NCI-H2081 treated with DMSO at 0.1 percent for 48 hours (cell line): ENCODE measurements at places on chromosomes 7 and 10.

GRCh38 chr10:24847112-24848070 lies 105.0 kb downstream of the PRTFDC1 start:
- no peak for DNase-seq

DNA sequence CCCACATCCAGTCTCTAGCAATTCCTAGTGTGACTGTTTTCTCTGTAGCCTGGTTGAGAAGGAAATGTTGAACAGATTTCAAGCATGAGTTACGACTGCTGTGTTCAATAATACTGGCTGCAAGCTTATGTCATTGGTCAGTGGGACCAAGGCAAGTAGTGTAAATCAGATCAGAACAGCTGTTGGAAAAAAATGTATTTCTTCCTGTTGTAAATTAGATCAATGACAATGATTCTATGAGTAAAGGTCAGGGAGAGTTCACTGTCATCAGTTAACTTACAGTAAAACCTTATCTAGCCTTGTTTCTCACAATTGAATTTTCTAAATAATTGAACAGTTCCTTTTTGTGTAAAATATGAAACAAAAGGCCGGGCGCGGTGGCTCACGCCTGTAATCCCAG lies 6.7 kb downstream of the OTUD1 start:
- no peak for DNase-seq

- no peak for DNase-seq
These were observed 19.9 kb downstream of the ZNF33B start for GRCh38 chr10:42618424-42618823.

DNA sequence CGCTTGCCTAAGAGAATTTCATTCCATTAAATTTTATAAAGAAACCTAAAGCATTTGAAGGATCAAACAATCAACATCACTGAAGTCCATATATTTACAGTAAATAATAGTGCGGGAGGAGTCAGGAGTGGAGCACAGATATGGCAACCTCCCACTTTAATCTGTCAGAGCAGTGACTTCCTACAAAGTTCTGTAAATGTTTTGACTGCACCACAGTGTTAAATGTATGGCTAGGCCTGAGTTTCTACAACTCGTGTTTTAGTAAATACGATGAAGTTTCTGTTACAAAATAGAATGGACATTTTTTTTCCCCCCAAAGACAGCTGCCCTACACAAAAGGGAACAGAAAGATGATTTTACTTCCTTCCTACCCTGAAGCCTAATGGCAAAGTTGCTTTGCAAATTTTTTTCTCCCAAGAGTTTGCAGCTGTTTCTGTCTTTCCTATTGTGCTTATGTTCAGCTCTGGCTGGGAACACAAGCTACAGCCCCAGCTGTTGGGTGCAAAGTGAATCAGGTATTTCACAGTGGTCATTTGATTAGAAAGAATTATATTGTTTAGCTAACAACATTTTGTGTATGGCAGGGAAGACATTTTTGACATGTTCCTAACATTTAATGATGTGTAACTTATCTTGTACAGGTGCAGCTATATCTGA lies 62.1 kb downstream of the MET start:
- DNase-seq = no peak

- DNase-seq = no peak
These were observed 141.7 kb downstream of the DLG5 start for GRCh38 chr10:77784856-77785255.

GRCh38 chr10:21764466-21765189 lies 230.6 kb downstream of the MLLT10 start:
- no peak for DNase-seq

DNA sequence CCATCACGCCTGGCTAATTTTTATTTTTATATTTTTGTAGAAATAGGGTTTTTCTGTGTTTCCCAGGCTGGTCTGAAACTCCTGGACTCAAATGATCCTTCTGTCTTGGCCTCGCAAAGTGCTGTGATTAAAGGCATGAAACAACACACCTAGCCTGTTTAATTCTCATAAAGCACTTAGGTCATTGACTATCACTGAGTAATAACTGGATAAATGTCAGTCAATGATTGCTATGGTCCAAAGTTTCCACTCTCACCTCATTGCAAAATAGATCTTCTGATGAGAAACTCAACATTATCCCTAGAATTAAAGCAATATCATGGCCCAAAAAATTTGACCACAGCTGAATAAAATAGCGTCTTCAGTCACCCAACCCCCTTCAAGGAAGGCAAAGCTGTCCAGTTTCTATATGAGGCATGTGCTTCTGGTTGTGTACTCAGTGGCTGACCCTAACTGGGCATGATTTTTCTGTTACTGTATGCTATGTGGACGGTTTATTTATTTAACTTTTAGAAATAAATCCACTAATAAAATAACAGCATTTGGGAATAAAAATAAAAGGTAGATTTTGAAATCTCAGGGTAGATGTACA lies 86.5 kb upstream of the LRRN3 start:
- DNase-seq = no peak

GRCh38 chr7:75740846-75741497 lies 2.2 kb upstream of the HIP1 start:
- no peak for DNase-seq

GRCh38 chr7:133253519-133253875 lies 619 bp downstream of the EXOC4 start:
- DNase-seq = no peak

DNA sequence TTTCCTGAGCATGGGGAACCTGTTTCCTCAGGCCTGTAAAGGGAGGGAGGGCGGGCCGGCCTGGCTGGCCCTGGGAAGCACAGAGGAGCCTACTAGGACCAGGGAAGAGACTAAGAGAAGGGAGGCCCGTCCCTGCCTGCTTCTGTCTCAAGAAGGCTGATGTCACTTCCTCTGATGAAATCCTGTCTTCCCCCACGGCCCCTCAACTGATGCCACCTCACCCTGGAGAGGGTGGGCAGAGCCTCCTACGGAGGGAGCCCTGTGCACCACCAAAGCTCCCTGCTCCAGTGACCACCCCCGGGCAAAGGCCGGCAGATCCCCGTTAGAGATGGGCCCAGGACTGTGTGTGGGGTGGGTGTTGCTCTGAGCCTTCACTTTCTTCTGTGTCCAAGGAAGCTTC lies 1.0 kb upstream of the PILRA start:
- DNase-seq = no peak

DNA sequence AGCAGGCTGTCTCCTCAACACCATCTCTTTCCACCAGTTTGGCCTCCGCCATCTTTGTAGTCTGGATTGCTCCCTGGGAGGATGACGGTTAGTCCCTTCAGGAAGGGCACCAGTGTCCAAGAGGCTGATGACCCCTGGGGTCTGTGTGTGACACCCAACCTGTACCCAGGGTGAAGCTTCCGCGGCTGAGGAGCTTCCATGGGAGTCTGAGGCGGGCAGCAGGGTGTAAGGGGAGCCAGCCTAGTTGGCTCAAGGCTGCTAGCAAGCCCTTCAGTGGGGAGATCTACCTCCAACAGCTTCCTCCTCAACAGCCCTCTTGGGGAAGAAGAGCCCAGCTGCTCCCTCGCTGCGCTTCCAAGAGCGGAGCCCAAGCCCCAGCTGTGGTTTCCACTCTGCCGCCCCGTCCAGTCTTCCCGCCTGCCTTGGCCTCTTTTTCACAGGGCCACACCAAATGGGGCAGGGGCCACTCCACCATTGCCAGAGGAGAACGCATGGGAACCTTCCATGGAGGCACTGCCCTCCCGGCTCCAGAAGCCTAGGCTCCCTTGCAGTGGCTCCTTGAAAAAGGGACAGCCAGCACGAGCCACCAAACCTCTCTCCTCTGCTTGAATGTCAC lies 57.4 kb downstream of the TMEM209 start:
- no peak for DNase-seq

DNA sequence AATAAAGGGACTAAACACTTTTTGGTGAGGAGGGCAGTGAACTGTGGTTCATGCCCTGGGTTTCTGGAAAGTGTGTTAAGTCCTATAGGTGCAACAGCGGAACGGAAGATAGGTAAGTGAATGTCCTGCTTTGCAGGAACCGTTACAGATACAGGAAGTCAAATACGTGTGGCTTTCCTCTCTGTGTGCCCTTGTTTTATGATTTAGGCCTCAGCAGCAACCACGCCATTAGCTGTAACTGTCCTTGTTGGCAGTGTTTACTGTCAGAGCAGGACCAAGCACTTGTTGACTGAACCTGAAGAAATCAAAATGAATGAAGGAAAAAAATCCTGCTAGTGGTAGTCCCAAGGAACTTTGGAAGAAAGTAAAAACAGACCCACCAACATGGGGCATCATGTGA lies 150.3 kb downstream of the PIP4K2A start:
- DNase-seq = no peak

- DNase-seq = peak; percentile 38
These were observed at the start of gene CHRM2 for GRCh38 chr7:136868496-136869000. Gene CHRM2 (plus strand): TSS chr7:136868652. CDS start chr7:137014866, 146,214 bp downstream.

GRCh38 chr7:5678295-5679047 lies 103.0 kb downstream of the RNF216 start:
- no peak for DNase-seq

GRCh38 chr10:25901199-25901598 lies 32.8 kb upstream of the MYO3A start:
- no peak for DNase-seq

GRCh38 chr10:11551916-11552602 lies 59.4 kb downstream of the USP6NL start:
- DNase-seq = no peak

DNA sequence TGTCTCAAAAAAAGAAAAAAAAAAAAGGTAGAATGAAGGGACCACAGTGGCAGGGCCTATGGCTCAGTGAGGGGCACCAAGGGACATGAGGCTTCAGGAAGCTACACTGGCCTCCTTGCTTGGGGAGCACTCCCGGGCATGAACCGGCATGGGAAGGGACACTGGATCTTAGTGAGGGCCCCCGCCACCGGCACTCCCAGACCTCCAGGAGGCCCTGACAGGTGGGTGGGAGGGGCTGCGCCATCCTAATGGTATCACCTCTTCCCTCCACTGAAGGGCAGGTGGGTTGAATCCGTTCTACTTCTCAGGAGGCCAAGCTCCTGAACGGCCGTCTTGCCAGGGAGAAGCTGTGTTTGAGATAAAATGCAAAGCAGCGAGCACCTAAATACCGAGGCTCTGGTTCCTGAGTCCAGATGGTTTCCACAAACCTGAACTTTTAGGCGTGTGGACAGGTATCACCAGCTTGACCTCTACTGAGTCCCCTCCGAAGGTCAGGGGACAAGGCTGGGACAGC lies 69.8 kb downstream of the C10orf143 start:
- no peak for DNase-seq

DNA sequence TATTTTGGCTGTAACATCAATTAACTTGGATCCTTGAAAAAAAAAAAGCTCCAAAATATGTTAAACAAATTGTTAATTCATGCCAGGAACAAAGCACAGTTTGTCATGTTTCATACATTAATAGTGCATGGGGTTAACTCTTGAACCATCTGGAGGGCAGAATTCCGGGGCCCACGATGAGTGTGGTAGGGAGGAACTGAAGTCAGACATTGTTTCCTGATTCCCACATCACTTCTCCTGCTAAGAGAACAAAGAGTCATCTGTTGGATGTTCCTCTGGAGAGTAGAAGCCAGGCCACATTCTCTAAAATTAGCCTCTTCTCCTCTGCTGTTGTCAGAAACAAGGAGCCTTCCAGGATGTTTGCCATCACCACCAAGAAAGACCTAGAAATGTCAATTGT lies 54.6 kb downstream of the TMEM178B start:
- no peak for DNase-seq

DNA sequence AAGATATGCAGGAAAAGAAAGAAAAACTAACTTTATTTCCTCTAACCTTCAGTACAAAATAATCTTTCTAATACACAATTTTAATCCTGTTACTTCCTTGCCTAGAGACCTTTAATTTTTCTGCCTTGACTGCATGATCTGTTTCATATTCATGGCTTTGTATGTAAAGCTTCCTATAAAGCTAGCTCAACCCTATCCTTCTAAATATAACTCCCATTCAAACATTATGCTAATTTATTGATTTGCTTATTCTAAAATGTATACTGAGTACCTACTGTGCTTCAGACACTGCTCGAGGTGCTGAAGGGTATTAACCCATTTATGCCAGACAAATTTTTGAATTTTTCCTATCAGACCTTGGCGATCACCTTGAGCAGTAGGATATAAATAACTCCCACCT lies 47.6 kb downstream of the SEMA3C start:
- DNase-seq = no peak

- DNase-seq = no peak
These were observed 44.0 kb upstream of the TNRC18 start for GRCh38 chr7:5467645-5468044.
